ENCODE measurements at places on chromosomes 1 and 21. TPM values are rescaled to one million over a fixed set of nuclear protein-coding genes. Genes with fewer than 3 reads are reported as not detected.

The KRTAP20-1 gene
- total RNA-seq: not detected

The GNG4 gene
- 1.3 TPM for total RNA-seq

The SLC44A3 gene
- total RNA-seq: 0.17 TPM

The ZNF648 gene
- total RNA-seq: not detected

The CDC73 gene
- 11.4 TPM for total RNA-seq

The CR1 gene
- total RNA-seq: not detected

The CFHR3 gene
- total RNA-seq: not detected

The CNST gene
- 6.8 TPM for total RNA-seq

The OPRD1 gene
- not detected for total RNA-seq

The SERINC2 gene
- total RNA-seq: 119 TPM

The ZNF593OS gene
- not detected for total RNA-seq

The SPRR3 gene
- total RNA-seq: not detected

The TXNIP gene
- total RNA-seq: 132 TPM

The RHEX gene
- total RNA-seq: not detected

The RAB3B gene
- 15.2 TPM for total RNA-seq

The NR5A2 gene
- total RNA-seq: not detected

The CELA3A gene
- total RNA-seq: not detected

The CFAP74 gene
- total RNA-seq: not detected

The F3 gene
- 10.3 TPM for total RNA-seq

The ADCY10 gene
- not detected for total RNA-seq

The MUL1 gene
- 24.1 TPM for total RNA-seq

The LCE6A gene
- total RNA-seq: not detected

The NOL9 gene
- total RNA-seq: 15.3 TPM

The TCHH gene
- total RNA-seq: not detected

All from bronchus fibroblast of lung (primary cell).